ENCODE measurements at places on chromosomes 3 and 15. TPM values are rescaled to one million over a fixed set of nuclear protein-coding genes. Genes with fewer than 3 reads are reported as not detected.

HDDC3 gene
- total RNA-seq: 18.6 TPM

SEMA5B gene
- 1.8 TPM for total RNA-seq

DNA sequence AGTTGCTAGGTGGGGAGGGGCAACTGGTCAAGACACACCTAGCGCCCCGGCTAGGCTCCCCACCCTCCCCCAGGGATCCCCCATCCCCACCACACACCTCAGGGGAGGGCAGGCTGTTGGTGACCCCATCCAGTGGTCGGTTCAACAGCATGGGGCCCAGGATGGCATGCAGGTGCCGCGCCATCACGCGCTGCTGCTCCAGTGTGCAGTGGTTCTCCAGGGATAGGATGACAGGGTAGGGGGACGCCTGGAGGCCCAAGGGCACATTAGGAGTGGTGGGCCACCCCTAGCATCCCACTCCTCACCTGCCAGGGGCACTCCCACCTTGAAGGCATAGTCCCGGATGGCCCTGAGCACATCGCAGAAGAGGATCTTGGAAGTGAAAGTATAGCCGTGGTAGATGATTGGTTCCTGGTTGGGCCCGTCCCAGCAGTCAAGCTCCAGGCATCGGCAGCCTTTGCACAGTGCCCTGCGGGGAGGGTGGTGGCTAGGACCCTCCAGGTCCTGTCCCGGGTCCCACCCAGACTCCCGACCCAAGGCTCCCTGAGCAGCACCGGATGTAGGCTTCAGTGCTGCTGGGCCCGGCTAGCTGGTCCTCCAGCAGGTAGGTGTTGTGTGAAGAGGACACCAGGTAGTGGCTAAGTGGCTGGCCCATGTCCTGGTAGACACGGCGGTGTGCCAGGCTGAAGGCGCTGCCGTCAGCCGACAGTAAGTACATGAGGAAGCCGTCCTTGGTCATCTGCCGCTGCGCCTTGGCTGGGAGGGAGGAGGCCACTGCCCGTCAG is 19.4 kb downstream of the VILL start:
- DNase-seq: no peak

GRCh38 chr3:194294199-194294894 is 56.8 kb downstream of the CPN2 start:
- DNase-seq: peak; percentile 68

DNA sequence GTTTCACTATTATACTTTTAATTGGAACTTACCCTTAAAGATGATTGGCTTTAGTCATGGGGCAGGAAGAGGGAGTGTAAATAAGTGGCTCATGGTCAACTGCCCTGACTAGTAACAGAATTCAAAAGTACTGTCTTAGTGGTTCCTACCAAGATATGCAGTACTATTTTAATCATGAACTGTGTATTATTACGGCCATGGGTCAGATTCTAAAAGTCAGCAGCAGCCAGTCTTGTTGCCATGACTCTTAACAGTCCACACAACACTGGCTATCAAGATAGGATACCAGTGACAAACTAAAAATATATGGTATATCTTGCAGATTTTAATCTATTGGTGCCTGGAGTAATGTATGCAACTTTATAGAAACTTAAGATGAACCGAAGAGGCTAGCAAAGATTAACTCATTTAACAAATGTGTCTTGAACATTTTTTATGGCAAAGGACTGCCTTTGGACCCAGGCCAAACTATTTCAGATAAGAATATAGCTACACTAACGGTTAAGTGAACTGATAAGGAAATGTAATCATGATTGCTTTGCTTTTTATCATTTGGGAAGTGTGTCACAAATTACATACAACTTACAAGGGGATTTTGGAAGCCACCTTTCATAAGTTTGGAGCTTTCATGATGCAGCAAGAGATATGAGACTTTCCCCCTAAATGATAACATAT is 163.7 kb downstream of the TCF12 start:
- no peak for DNase-seq

- DNase-seq: no peak
Measured at GRCh38 chr3:41064526-41064925, 134.8 kb upstream of the CTNNB1 start.
